Stimulated activated CD4-positive, alpha-beta T cell treated with anti-CD3 and anti-CD28 coated beads, Interleukin-2, amount 100 ng/mL, for 4 hours (primary cell): ENCODE measurements at places on chromosomes 7 and 10.

DNA sequence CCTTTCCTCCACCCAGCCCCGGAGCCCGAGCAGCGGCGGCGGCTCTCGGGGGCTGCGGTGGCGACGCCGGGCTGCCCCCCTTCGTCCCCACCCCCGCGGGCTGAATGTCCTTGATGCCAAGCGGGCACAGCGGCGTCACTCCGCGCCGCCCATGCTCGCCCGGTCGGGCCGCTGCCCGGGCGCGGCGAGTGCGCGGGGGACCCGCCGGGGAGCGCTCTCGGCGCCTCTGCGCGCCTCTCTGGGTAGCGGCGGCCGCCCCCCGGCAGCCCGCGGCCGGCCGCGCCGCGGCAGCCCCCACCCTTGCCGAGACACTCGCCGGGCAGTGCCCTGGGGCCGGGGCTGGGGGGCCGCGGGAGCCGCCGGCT lies 433 bp upstream of the PLXNA4 start:
- no peak for DNase-seq

GRCh38 chr7:44195889-44196288 lies 4.9 kb upstream of the YKT6 start:
- DNase-seq: no peak

- no peak for DNase-seq
Measured at GRCh38 chr7:151425670-151426440, 14.1 kb downstream of the CRYGN start.

- DNase-seq: no peak
Measured at GRCh38 chr10:74276416-74276815, 125.4 kb downstream of the ADK start.

DNA sequence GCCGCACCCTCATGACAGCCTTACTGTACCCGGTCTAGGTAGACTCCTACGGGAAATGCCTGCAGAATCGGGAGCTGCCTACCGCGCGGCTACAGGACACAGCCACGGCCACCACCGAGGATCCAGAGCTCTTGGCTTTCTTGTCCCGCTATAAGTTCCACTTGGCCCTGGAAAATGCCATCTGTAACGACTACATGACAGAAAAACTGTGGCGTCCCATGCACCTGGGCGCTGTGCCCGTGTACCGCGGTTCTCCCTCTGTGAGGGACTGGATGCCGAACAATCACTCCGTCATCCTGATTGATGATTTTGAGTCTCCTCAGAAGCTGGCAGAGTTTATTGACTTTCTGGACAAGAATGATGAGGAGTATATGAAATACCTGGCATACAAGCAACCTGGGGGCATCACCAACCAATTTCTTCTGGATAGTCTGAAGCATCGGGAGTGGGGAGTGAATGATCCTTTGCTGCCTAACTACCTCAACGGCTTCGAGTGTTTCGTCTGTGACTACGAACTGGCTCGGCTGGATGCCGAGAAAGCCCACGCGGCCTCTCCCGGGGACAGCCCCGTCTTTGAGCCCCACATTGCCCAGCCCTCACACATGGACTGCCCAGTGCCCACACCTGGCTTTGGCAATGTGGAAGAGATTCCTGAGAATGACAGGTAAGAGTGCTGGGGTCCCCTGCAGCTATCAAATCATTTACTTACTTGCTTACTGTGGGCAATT lies 8.5 kb upstream of the CHCHD1 start:
- no peak for DNase-seq

GRCh38 chr10:95505641-95506040 lies 55.5 kb downstream of the SORBS1 start:
- DNase-seq: no peak

GRCh38 chr7:50727072-50727471 lies 55.6 kb downstream of the GRB10 start:
- DNase-seq: no peak

DNA sequence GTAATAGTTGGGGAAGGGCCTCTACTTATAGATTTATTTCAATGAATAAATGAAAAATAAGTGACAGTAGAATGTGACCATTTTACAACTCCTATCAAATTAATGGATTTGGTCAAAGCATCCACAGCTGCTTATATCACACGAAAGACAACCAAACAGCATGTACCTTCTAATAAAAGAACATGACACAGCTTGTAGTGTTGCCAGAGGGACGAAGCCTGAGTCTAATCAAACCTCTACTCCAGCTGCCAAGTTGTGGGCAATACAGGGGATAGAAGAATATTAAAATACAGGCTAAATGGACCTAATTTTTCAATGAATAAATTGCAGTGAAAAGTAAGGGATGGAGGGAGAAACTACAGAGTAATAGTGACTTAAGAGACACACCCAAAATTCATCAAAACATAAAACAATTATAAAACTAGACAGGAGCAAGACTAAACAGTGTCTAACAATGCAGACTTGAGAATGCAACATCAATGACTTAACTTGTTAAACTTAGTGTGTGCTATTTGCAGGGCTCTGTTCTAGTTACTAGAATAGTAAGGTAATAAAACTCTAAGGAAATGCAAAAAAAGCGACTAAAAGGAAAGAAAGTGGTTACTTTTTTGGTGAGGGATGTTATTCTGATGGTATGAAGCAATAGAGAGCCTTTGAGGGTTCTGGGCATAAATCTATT lies 853.8 kb downstream of the GRM8 start:
- no peak for DNase-seq

- DNase-seq: no peak
Measured at GRCh38 chr7:40804477-40805215, 669.8 kb downstream of the SUGCT start.

- DNase-seq: peak; percentile 16
Measured at GRCh38 chr10:128180843-128181242, 54.6 kb upstream of the MKI67 start.

DNA sequence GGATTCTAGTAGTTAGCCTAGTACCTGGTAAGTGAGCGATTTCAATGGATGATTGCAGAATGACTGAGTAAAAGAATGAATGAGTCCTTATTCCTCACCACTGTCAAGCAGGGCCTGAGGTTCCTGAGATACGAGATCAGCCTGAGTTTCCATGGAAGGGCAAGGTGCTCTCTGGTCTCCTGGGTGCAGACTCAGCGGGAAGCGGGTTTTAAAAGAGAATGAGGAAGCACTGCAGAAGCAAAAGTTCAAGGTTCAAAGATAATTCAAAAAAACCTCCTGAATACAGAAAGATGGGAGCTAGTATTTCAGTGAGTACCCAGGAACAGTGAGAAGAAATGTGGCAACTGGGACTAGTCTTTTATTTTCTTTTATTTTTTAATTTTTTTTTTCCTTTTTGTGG lies 4.3 kb downstream of the ZNF3 start:
- no peak for DNase-seq

GRCh38 chr10:22319547-22319979 lies 1.3 kb upstream of the BMI1 start:
- no peak for DNase-seq
